ENCODE measurements at places on chromosomes 12 and 14. TPM values are rescaled to one million over a fixed set of nuclear protein-coding genes. Genes with fewer than 3 reads are reported as not detected.

BHLHE41 gene
- 2.2 TPM for polyA plus RNA-seq

NDRG2 gene
- polyA plus RNA-seq: 175 TPM

KRT3 gene
- not detected for polyA plus RNA-seq

PAH gene
- 133 TPM for polyA plus RNA-seq

TESPA1 gene
- polyA plus RNA-seq: 0.18 TPM

ACSS3 gene
- 27.4 TPM for polyA plus RNA-seq

GRCh38 chr14:93142854-93143652, 27.3 kb upstream of the ITPK1 start:
- DNase-seq: no peak

GRCh38 chr14:44741431-44741830, 220.3 kb downstream of the KLHL28 start:
- no peak for DNase-seq

DNA sequence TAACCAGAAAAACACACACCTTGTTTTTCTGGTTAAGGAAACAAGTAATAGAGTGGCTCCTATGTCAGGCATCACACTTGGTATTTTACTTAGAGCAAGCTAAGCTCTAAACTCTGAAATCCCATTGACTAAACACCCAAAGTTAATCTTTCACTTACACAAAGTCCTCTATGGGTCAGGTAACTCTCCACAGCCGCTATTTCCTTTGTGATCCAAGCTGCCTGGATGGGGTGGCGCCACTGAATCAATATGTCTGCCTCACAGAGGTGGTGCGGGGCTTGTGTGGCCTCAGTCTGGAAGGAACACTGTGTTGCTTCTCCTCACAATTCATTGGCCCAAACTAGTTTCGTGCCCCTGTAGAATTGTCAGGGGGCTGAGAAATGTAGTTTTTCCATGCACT, 160.0 kb upstream of the E2F7 start:
- DNase-seq: no peak

GRCh38 chr14:103818422-103818821, 29.0 kb downstream of the PPP1R13B start:
- DNase-seq: no peak

DNA sequence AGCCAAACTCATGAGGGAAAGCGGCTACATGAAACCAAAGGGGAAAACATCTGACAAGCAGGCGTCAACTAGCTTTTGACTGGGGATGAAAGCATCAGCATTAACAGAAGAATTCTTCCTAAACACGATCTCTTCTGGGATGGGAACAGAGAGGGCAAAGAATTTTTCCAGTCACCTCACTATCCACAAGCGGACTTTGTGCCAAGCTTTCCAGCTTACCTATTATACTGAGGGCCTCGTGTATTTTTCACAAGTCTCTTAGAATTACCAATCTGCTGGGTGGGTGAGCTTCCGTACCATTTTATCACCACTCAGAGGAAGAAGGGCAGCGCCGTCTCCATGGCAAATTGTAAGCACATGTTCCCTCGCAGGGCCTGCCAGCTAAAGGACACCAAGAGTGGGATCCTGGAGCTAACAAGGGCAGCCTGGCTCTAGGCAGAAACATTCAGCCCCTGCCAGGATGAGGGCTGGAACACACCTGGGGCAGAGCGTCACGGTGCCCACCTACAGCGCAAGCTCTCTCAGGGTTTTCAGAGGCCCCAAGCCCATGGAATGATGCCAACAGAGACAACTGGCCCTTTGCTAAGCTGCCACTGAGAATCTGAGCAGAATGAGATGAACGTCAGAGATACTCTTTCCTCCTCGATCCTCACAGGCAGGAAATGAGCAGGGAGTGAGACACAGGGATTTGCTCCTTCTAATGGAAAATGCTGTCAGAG, 74.6 kb downstream of the CHGA start:
- DNase-seq: no peak

- DNase-seq: no peak
These were observed 25.3 kb upstream of the CLMN start for GRCh38 chr14:95345032-95345431.

- no peak for DNase-seq
These were observed 31.3 kb upstream of the KICS2 start for GRCh38 chr12:64253356-64253755.

- no peak for DNase-seq
These were observed 82.7 kb downstream of the BCL11B start for GRCh38 chr14:99189201-99189801.

DNA sequence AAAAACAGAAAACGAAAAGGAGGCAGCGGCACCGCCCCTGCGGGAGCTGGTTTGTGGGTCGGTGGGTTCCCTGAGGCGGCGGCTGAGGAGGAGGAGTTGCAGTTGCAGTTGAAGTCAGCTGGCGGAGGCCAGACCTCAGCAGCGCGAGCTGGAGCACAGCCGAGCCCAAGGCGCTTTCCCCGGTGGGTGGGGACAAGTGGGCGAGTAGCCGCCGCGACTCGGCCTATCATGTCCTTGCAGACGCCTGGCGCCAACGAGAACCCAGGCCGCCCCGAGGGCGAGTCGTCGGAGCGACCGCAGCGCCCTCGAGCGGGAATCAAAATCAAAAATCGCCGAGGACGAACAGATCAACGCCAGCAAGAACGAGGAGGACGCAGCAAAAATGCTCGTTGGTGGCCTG, 12.7 kb upstream of the CLEC1A start:
- DNase-seq: no peak

DNA sequence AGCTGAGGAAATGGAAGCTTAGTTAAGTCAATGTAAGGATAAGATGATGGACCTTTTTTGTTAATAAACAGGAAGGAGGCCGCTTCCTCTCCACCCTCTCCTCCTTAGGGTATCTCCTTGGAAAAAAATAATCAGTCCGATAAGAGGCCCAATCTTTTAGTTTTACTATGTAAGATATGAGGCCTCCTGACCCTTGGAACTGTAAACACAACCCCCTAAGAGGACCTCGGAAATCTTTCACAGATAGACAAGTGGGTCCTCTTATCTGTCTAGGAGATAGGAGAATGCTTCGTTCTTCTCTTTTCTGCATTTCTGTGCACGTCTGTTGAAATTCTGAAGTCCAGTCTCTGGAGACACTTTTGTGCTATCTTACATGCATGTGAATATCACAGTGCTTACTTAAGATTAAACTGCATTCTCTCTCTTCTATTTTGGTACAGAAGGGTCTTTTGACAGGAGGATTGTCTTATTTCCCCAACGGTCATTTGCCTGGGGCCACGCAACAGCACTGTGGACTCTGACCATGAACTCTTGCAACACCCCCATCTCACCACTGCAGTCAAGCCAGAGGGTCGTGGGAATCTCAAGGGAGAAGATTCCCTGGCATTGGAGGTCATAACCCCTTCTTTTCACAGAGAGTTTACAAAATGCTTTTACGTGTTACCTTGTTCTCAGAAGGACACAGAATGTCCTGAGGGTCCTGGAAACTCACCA, 313.0 kb upstream of the RTL1 start:
- DNase-seq: no peak

Measured in left kidney (tissue), 8 donors.